Epithelial cell of prostate (primary cell): ENCODE measurements at places on chromosomes 12 and 14.

- no peak for DNase-seq
Measured at GRCh38 chr12:104687823-104688573, 231.2 kb downstream of the CHST11 start.

DNA sequence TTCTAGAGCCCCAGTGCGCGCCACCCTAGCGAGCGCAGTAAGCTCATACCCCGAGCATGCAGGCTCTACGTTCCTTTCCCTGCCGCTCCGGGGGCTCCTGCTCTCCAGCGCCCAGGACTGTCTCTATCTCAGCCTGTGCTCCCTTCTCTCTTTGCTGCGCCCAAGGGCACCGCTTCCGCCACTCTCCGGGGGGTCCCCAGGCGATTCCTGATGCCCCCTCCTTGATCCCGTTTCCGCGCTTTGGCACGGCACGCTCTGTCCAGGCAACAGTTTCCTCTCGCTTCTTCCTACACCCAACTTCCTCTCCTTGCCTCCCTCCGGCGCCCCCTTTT lies 791 bp downstream of the TMEM233 start:
- DNase-seq: no peak

GRCh38 chr12:70691018-70691672 lies 53.9 kb upstream of the PTPRB start:
- no peak for DNase-seq

DNA sequence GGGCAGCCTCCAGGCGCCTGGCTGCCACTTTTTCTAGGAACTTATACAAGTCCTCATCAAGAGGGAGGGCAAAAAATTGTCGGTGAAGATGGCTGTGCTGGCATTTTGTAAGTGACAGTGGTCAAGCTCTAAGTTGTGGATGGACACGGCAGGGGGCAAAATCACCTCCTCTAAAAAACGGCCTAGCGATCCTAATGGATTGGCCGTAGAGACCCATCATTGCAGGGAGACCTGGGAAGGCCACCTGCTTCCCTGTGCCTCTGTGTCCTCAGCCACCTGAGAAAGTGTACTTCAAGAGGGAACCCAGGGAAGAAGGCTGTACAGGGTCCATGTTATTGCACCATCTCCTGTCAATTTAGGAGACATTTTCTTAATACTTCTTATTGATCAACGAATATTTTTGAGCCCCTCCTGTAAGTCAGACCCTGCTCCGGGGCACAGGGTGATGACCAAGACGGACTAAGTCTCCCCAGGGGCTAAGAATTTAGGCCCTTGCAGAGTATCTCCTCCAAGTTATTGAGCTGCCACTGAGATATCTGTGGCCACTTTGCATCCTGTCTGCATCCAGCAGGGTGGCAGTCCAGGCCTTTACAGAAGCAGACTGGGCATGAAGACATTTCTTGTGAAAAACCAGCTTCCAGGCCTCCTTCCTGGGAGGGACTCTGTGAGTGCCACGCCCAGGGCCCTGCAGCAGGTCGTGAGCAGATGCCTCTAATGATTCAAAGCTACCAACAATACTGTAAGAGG lies 40.5 kb downstream of the PSMA6 start:
- no peak for DNase-seq

GRCh38 chr12:72535212-72535990 lies 263.2 kb downstream of the TRHDE start:
- DNase-seq: no peak
